Mesendoderm (in vitro differentiated cells): ENCODE measurements at places on chromosomes 11 and 22.

GRCh38 chr11:7548659-7549274 lies 35.0 kb downstream of the PPFIBP2 start:
- peak; percentile 88 for DNase-seq

DNA sequence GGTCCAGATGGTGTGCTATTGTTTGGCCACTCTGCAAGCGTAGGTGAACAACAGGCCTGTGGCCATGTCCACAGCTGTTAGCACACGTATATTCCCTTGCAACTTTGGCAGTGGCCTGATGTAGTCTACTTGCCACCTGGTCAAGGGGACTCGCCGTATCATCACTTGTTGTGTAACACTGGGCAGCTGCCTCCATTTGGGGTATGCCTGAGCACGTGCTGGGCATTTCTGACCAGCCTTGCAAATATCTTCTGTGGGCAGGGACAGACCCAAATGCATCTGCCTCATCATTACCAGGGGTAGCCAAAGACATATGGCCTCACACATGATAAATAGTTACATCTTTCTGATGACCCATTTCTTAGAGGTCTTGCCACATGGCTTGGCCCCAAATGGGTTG lies 434.2 kb downstream of the DYNC2H1 start:
- no peak for DNase-seq

GRCh38 chr11:8360086-8360828 lies 96.6 kb upstream of the LMO1 start:
- no peak for DNase-seq

DNA sequence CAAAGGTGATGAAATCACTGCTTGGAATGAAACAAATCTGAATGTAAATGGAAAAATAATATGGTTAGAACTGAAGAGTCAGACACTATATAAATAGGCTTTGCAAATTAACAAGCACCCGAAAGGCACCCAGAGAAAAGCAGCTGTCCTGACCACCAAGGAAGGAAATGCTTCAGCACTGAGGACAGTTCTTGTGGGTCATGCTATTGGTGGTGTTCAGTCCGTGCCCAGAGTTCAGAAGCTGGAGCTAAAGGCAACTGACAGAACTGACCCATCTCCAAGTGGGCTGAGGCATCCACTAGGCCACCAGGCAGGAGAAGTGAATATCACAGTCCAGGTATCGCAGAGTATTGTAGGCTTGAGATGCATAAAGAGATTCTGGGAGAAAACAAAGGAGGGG lies 208.9 kb downstream of the OPCML start:
- DNase-seq, result peak; percentile 23

GRCh38 chr11:937841-938261 lies 12.2 kb downstream of the AP2A2 start:
- DNase-seq, result no peak

- DNase-seq, result no peak
Measured at GRCh38 chr11:112310419-112310818, 49.8 kb upstream of the PLET1 start.

DNA sequence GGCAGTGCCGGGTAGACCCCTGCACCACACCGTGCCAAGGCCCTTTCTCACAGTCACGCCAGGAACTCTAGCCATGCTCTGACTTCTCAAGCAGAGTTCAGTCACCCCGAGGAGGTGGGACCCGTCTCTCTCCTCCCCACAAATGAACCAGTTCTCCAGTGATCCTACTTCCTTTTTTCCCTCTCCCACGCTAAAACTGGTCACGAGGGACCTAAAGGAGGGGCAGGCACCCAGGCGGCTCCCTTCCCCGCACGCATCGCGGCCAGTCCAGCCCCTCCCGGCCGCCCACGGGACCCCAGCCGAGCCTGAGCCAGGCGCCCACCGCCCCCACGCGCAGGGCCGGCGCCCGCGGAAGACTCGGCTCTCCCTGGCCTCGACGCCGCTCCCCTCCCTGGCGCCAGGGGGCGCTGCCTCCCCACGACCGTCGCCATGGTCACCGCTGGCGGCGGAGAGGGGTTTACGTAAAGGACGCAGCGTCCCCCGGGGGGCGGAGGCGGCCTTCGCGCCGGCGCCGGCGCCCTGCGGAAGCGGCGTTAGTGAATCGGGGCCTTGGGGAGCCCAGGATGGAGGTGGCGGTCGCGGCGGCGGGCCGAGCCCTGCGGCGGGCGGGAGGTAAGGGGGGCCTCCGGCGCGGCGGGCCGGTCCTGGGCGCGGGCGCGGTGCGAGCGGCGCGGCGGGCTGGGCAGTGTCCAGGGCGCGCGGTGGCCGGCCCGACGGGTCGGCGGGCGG lies at the start of gene DAGLA:
DAGLA (plus strand) TSS at position 499 of the 729 bp plus-strand sequence. CDS start 39,765 bp downstream, outside the sequence.
- DNase-seq, result peak; percentile 51

DNA sequence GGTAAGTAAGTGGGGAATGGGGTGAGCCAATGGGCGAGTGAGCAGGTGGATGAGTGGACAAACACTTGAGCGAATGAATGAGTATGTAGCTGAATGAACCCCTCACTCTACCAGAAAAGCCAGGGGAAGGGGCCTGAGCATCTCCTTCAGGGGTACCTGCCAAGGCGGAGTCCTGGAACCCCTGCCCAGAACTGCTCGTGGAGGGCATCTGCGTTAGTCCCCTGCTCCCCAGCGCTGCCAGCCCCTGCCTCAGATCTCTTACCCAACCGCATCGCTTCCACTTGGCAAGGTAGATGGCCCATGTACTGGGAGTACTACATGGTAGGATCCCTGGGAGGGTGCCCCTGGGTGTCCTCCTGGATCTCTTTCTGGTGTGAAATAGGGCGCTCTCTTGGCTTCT lies 7.4 kb upstream of the ANO1 start:
- DNase-seq, result no peak

DNA sequence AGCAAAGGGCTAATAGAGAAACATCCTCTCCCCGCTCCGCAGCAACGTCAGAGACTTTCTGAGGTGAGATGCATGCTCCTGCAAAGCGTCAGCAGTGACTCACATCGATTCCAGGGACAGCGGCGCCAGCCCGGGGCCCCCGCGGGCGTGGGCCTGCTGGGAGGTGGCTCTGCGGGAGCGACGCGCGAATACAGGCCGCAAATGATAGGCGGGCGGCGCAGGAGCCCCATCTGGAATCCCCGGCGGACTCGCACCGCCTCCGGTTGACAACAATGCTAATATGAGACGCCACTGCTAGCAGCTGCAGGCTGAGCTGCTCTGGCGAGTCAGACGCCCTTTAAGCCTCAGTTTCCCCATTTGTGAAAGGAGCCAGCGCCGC lies 557 bp downstream of the RANGAP1 start:
- DNase-seq, result peak; percentile 91

GRCh38 chr22:47484960-47485569 lies 722.6 kb downstream of the TBC1D22A start:
- DNase-seq, result no peak

DNA sequence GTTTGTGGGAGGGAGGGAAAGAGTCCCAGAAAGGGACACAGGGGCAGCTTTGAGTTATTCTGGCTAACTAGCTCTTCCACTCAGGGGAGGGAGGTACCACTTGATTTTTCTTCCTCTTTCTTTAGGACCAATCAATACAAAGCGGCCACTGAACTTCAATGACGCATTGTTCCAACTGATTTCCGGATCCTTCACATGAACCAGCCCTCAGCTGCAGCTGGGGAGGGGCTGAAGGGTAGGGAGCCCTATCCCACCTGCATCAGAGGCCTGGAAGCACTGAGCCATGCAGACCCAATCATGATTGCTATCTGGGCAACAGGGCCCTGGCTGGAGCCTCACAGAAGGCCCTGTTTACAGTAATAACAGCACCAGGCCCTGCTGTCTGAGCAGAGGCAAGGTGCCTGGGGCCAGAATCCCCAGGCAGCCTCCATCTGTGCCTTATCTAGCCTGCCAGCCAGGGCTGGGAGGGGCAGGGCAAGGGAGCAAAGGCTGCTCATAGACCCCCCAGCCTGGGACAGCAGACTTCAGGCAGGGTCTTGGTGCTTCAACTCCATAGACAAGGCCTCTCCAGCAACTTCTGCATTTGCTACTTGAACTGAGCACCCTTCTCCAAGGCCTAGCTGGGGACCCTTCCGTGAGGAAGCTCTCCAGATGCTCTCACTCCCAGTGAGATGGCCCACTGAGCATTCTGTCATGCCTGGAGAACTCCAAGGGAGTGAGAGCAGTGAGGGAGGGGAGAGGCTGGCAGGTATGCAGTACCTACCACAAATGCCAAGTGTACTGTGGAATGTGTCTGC lies 22.5 kb downstream of the CLPB start:
- peak; percentile 71 for DNase-seq

GRCh38 chr22:44031158-44031952 lies 7.3 kb downstream of the PARVB start:
- no peak for DNase-seq

GRCh38 chr11:93051186-93051585 lies 81.7 kb downstream of the MTNR1B start:
- no peak for DNase-seq

GRCh38 chr11:86091566-86091965 lies 22.7 kb upstream of the PICALM start:
- DNase-seq, result peak; percentile 32

GRCh38 chr11:128283451-128283850 lies 303.9 kb downstream of the ETS1 start:
- DNase-seq, result no peak

DNA sequence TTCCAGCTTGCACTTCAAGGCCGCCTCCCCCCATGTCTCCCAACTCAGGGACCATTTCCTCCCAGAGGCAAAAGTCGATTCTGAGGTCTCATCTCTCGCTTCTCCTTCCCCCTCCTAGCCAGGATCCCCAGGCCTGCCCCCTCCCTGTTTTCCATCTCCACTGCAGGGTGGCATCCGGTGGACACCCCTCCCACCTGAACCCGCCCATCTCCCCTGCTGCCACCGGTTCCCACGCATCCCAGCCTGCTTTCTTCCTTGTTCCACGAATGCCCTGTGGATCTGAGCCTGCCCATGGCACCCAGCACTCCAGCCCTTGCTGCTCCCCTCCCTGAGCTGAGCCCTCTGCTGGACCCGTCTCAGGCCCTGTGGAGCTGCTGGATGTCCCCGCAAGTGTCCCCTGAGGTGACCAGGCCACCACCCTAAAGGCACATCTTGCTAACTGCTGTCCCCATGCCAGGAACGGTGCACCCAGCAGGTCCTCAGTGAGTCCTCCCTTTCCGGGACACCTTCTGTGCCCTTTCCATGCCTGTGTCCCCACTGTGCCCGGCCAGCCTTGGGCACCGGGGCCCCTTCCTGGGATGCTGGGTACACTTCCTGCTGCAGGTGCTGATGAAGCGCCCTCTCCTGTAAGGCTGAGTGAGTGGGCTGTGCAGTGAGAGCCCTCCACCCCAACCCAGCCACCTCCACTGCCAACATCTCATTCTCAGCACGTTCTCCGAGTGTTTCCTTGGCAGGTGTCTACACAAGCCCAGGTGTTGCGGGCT lies 936 bp downstream of the IL17REL start:
- DNase-seq, result peak; percentile 21

GRCh38 chr11:134677397-134677822 lies 265.4 kb upstream of the B3GAT1 start:
- no peak for DNase-seq

GRCh38 chr22:31707519-31707918 lies 42.4 kb downstream of the PRR14L start:
- DNase-seq, result no peak

DNA sequence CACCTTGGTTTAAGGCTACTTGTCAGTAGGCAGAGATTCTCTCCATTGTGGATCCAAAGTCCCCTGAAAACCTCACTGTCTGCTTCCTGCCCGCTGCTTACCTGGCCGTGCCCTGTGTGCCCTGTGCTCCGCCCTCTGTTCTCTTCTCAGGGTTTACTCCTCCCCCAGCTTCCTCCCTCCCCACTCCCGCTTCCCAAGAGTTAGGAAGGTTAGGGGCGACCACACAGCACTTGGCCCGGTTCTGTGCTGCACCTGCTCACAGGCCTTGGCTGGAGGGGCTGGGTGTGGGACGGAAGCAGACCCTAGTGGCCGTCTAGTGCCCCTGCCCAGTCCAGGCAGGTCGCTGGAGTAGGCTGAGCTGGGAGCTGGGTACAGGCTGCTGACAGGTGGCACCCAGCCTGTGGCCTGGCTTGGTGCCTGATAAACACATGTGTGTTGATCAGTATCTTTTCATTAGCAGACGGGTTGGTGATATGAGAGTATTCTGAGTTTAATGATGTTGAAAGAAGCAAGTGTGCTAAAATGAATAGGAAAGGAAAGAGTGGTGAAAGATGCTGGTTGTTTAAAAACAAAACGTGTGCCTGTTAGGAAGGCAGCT lies 40.5 kb downstream of the GRAMD4 start:
- no peak for DNase-seq

- DNase-seq, result no peak
Measured at GRCh38 chr22:21861264-21861848, 6.1 kb downstream of the MAPK1 start.

- no peak for DNase-seq
Measured at GRCh38 chr11:125275905-125276618, 111.5 kb downstream of the PKNOX2 start.
